Osteocyte (in vitro differentiated cells): ENCODE measurements at places on chromosomes 6 and 20. TPM values are rescaled to one million over a fixed set of nuclear protein-coding genes. Genes with fewer than 3 reads are reported as not detected.

DNA sequence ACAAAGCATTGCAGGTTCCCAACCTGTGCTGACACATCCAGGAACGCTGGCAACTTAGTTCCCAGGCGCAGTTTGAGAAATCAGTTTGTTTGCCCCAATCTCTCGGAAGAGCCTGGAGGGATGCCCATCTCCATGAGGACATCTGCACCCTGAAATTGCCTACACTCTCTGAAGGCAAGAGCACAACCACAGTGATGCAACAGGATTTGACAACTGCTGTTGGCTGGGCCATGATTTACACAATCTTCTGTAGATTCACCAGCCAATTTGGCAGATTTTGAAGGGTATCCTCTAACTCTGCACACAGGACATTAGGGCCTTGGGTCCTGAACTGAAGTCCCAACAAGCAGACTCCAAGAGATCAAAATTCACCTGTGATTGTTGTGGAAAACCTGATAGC lies 3.4 kb downstream of the APMAP start:
- H3K4me3 ChIP-seq, result no peak overlapping the region
- no peak for DNase-seq
- H3K4me1 ChIP-seq, result peaks cover 30% of the 10 kb centered on the region
- H3K27ac ChIP-seq, result no peak overlapping the region
- no peaks in the 10 kb centered on the region for H3K27me3 ChIP-seq

GRCh38 chr6:49550492-49551077 lies at the start of gene C6orf141:
C6orf141 (plus strand) TSS chr6:49550668; CDS start chr6:49550793, 125 bp downstream.
- no peak within 1 kb of the TSS for H3K27ac ChIP-seq
- H3K4me1 ChIP-seq, result peaks cover 18% of the 10 kb centered on the region
- H3K36me3 ChIP-seq, result no peaks in the 10 kb centered on the region
- peak within 1 kb of the TSS; percentile 68 for H3K4me3 ChIP-seq

GRCh38 chr20:57317789-57318371 lies 11.7 kb upstream of the SPO11 start:
- H3K4me3 ChIP-seq, result no peak overlapping the region
- peak; percentile 66 for DNase-seq
- peaks cover 3% of the 10 kb centered on the region for H3K4me1 ChIP-seq
- H3K36me3 ChIP-seq, result no peaks in the 10 kb centered on the region
- H3K27me3 ChIP-seq, result peaks cover 46% of the 10 kb centered on the region

- peak overlapping the region; percentile 78 for H3K27ac ChIP-seq
- peaks cover 9% of the 10 kb centered on the region for H3K36me3 ChIP-seq
- DNase-seq, result no peak
- peaks cover 38% of the 10 kb centered on the region for H3K4me1 ChIP-seq
- H3K27me3 ChIP-seq, result no peaks in the 10 kb centered on the region
Observed at GRCh38 chr6:112680091-112680490, 333.0 kb downstream of the RFPL4B start.

GRCh38 chr6:92024881-92025280 lies 1394.5 kb downstream of the EPHA7 start:
- H3K4me1 ChIP-seq, result no peaks in the 10 kb centered on the region
- no peaks in the 10 kb centered on the region for H3K27me3 ChIP-seq
- no peak overlapping the region for H3K27ac ChIP-seq
- DNase-seq, result no peak

- no peak overlapping the region for H3K4me3 ChIP-seq
- no peaks in the 10 kb centered on the region for H3K36me3 ChIP-seq
- peak; percentile 75 for DNase-seq
- H3K27ac ChIP-seq, result no peak overlapping the region
- peaks cover 39% of the 10 kb centered on the region for H3K4me1 ChIP-seq
Observed at GRCh38 chr6:149898966-149899365, 1.1 kb upstream of the RAET1E start.

DNA sequence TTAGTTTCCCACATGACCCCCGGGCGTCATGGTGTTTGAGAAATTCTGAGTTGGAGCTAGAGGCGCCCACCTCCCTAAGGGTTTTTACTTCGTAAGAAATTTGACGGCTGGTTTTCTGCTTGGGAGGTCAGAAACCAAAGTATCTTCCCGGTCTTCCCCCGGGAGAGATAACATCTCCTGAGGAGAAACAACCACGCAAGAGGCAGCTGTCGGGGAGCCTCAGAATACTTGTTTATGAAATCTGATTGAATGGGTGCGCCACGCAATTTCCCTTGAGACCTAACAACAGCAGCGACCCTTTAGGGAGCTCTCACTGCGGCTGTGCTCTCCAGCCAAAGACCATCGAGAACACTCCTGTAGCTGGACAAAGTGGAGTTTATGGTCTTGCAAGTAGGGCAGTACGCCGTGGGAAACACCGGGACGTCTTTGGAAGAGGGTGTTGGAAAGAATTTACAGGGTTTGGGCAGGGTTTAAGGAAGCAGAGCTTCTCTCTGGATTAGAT lies 608 bp upstream of the EIF2S2 start:
- H3K4me1 ChIP-seq, result peaks cover 36% of the 10 kb centered on the region
- no peak for DNase-seq
- H3K4me3 ChIP-seq, result peak overlapping the region; percentile 90
- H3K27me3 ChIP-seq, result peaks cover 4% of the 10 kb centered on the region
- peaks cover 15% of the 10 kb centered on the region for H3K36me3 ChIP-seq
- H3K27ac ChIP-seq, result peak overlapping the region; percentile 98

PAK5 gene
- not detected in 2 replicates for total RNA-seq

GRCh38 chr6:2237001-2237400 lies 8.4 kb downstream of the GMDS start:
- H3K4me1 ChIP-seq, result peaks cover 25% of the 10 kb centered on the region
- peak overlapping the region; percentile 67 for H3K27ac ChIP-seq
- no peaks in the 10 kb centered on the region for H3K27me3 ChIP-seq
- DNase-seq, result no peak

LCA5 gene
- 4.2 and 4.3 TPM in 2 replicates for total RNA-seq

DNA sequence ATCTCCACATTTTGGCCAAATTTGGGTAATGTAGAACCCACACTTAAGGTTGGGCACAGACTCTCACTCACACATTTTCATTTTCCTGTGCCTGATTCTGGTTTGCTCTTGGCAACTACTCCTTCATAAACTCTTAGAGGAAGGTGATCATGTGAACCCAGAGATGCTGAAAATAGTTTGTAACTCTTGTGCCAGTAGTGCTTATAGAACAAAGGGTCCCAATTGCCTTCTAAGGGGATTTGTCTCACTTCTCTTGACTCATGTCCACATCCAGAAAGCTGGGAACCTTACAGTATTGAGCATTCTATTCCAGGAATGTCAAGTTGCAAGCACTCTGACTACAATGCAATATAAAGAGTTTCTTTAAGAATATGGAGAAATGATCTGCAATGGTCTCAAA lies 62.0 kb upstream of the TASP1 start:
- H3K4me1 ChIP-seq, result no peaks in the 10 kb centered on the region
- no peaks in the 10 kb centered on the region for H3K36me3 ChIP-seq
- peaks cover 16% of the 10 kb centered on the region for H3K27me3 ChIP-seq
- no peak overlapping the region for H3K4me3 ChIP-seq
- H3K27ac ChIP-seq, result no peak overlapping the region
- DNase-seq, result no peak
